ENCODE measurements at places on chromosomes 2 and 18.

DNA sequence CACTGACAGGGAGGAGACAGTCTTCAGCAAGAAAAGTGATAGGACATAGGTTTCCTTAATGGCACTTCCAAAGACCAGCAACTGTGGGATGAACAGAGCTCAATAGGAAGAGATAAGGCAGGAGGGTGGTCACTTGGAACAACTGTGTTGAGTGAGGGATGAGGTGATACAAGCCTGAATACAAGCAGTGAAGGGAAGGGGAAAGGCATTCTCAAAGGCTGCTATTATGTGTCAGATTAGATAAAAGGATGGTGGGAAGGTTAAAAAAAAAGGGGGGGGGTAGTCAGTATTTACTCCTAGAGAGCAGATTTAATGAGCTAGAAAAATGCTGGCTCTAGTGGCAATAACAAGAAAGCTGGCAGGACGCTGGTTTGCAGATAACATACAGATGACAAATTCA is 25.7 kb downstream of the CCBE1 start:
- no peak for DNase-seq

- no peak for DNase-seq
Measured at GRCh38 chr2:20537423-20538307, 90.8 kb downstream of the RHOB start.

GRCh38 chr2:210198326-210198725 is 26.9 kb downstream of the ACADL start:
- DNase-seq = no peak

GRCh38 chr2:50863856-50864255 is 168.1 kb downstream of the NRXN1 start:
- DNase-seq = no peak

DNA sequence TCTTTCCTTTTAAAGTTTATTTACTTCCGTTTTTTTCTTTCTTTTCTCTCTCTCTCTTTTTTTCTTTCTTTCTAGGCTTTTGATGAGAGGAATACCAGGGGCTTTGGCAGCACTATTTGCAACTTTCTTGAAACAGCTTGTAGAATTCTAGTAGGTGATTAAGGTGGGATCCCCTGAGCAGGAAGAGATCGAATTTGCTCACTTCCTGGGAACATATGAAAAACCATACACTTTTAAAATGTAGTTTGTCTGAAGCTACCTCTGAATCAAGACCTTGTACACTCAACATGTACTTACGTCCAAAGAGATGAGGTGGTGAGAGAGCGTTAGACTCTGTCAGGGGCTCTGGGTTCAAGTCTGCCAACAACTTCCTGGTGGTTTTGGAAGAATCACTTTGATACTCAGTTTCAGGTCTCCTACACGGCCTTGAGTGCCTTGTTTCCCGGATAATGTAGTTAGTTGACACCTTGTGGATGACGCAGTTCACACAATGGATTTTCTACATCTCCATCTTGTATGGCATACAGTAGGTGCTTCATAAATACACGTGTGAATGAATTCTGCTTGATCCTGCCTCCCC is 229.1 kb downstream of the MYCN start:
- no peak for DNase-seq

DNA sequence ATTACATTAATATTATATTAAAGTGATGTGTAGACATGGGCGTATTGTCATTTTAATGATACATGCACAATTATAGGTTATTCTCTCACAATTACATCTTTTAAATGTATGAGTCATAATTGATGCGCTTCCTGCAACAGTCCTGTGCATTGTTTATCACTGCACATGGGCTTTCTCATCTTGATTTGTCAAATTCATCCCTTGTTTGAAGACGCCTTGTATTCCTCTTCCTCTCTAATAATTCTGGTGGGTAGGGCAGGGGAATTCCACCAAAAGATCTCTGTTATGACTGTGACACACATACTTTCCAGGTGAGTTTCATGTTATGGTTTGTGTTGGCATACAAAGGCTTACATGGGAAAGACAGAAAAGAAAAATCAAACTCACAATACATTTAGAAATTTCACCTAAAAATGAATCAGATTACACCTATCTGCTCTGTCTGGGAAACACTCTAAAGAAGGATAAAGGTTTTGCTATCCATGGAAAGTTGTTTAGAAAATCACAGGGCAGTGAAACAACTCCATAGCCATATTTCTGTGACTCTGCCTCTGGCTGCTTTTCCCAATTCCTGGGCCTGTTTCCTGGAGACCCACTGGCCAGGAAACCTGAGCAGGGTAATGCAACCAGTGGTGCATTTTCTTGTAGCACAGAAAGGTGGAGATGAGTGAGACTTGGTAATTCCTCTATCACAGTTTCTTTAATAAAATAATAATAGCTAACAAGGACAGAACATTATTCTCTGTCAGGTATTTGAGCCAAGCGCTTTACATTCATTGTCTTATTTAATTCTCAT is 13.2 kb downstream of the SLC9A2 start:
- DNase-seq = no peak

DNA sequence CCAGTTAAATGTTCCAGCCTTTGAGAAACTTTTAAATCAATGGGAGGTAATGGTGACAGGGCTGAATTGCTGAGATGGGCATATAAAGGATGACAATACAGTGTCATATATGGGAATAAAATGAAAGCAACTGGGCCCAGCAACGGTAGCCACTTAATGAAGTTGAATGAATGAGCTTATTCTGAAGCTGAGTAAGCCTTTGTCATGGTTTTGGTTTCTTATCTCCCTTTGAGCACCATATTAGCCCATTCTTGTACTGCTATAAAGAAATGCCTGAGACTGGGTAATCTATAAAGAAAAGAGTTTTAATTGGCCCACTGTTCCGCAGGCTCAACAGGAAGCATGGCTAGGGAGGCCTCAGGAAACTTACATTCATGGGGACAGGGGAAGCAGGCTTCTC is 3.5 kb upstream of the THUMPD2 start:
- no peak for DNase-seq

DNA sequence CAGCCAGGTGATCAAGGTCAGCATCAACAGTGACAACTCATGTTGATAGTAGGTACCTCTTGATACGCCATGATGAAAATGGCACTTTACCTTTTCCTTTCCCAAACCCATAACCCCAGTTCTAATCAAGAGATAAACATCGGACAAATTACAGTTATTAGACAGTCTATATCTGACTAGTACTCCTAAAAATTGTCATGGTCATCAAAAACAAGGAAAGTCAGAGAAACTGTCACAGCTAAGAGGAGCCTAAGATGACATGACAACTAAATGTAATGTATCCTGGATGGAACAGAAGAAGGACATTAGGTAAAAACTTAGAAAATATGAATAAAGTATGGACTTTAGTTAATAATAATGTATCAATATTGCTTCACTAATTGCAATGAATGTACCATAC is 97.1 kb upstream of the DNMT3A start:
- no peak for DNase-seq

- peak; percentile 40 for DNase-seq
Measured at GRCh38 chr18:76455003-76455676, 39.9 kb downstream of the ZNF516 start.

- DNase-seq = no peak
Measured at GRCh38 chr2:67388680-67389079, 8.5 kb upstream of the ETAA1 start.

All from eye (tissue), 1 donor.